Activated CD8-positive, alpha-beta memory T cell treated with anti-CD3 and anti-CD28 coated beads, Interleukin-2, amount 10 ng/mL, durations not matched to agents 7 days and 5 days (primary cell): ENCODE measurements at places on chromosomes 1 and 21. TPM values are rescaled to one million over a fixed set of nuclear protein-coding genes. Genes with fewer than 3 reads are reported as not detected.

DNA sequence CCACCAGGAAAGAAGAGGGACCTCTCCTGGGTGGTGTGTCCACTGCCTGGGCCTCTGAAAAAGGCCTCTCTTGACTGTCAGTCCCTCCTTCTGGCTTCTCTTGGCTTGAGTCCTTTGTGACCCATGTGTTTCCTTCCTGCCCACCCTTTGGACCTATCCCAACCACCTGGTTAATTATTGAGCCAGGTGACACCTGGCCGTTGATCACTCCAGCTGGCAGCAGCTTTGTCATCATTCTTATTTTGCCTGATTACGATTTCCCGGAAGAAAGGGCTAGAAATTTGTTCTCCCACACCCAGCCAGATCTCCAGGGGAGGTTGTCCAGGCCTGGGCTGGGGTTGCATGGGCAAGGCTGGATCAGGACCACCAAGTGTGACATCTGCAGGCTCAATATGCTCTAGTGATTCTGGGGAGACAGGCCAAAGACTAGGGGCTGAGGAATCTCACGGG lies 24.8 kb downstream of the CSF1 start:
- peaks cover 10% of the 10 kb centered on the region for H3K36me3 ChIP-seq
- H3K27me3 ChIP-seq = peaks cover 29% of the 10 kb centered on the region
- DNase-seq = no peak
- H3K4me3 ChIP-seq = no peak overlapping the region
- H3K4me1 ChIP-seq = peaks cover 24% of the 10 kb centered on the region

Gene TSPAN1
- not detected for total RNA-seq

GRCh38 chr1:219917851-219918466 lies 10.4 kb downstream of the SLC30A10 start:
- H3K36me3 ChIP-seq = no peaks in the 10 kb centered on the region
- H3K27ac ChIP-seq = no peak overlapping the region
- no peak for DNase-seq
- H3K4me1 ChIP-seq = no peaks in the 10 kb centered on the region

GRCh38 chr1:39205781-39206464 lies 1.4 kb downstream of the MACF1 start:
- peaks cover 30% of the 10 kb centered on the region for H3K36me3 ChIP-seq
- H3K27ac ChIP-seq = peak overlapping the region; percentile 100
- peak overlapping the region; percentile 89 for H3K4me3 ChIP-seq

Gene CA6
- 10.1 TPM for total RNA-seq

GRCh38 chr1:18635891-18636595 lies 5.4 kb downstream of the PAX7 start:
- no peak for DNase-seq
- H3K4me3 ChIP-seq = peak overlapping the region; percentile 1
- peaks cover 98% of the 10 kb centered on the region for H3K27me3 ChIP-seq
- peaks cover 4% of the 10 kb centered on the region for H3K36me3 ChIP-seq

Gene DTL
- total RNA-seq = 86.2 TPM
